Fibroblast of skin of right biceps (primary cell): ENCODE measurements at places on chromosomes 5 and 9.

GRCh38 chr5:15376803-15377202, 123.2 kb upstream of the FBXL7 start:
- DNase-seq, result no peak

DNA sequence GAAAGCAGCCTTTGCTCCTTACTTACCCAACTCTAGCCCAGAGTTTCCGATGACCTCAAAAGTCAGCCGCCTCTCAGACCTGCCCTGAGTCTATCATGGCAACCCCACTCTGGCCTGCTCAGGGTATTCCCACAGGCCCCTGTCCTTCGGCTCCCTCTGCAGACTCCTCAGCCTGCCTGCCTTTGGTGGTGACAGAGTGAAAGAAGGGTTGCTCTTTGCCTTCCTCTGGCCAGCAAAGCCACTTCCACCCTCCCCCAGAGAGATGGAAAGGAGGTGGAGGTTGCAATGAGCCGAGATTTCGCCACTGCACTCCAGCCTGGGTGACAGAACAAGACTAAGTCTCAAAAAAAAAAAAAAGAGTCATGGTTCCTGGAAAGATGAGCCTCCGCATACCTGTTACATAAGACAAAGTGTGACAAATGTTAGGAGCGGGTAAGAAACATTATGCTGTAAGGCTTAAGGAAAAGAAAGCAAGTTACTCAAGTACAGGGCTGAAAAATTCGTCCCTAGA, 2.3 kb upstream of the SMIM33 start:
- DNase-seq, result no peak

DNA sequence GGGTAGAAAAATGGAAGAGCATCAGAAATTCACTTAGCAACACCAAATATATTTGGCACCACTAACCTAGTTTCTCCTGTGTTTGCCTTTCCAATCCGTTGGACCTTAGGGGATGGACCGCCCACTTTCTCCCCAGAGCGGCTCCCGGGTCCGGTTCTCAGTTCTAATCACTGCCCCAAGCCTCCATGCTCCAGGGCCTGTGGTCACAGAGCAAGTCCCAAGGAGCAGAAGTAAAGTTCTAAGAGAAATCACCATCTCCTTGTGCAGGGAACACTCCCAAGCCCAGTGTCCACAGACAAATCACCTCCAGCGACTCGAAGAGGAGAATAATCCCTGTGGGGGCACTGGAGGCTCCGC, 728 bp upstream of the SLC1A1 start:
- DNase-seq, result no peak

- no peak for DNase-seq
Measured at GRCh38 chr5:180154821-180155364, 54.1 kb downstream of the RASGEF1C start.

GRCh38 chr9:132365986-132366385, 11.2 kb upstream of the SETX start:
- DNase-seq, result no peak

GRCh38 chr5:14793851-14794250, 77.7 kb downstream of the ANKH start:
- DNase-seq, result no peak

DNA sequence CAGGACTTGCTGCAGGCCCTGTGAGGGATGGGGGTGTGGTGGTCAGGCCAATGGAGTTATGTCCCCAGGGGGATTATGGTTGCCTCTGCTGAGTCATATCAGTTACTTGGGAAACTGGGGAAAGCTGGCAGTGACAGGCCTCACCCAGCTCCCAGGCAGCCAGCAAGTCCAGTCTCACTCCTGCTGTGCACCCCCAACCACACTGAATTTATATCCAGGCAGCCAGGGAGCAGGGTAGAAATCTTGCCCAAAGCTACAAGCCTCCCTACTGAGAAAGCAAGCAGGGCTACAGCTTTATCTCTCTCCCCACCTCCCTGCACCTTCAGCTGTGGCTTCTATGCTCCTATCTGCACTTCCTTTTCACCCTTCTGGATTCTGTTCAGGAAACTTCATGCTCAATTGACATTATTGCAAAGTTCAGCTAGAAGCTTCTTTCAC, 2076.0 kb upstream of the CDH9 start:
- no peak for DNase-seq

GRCh38 chr5:95285409-95285755, 488 bp upstream of the MCTP1 start:
- peak; percentile 4 for DNase-seq

DNA sequence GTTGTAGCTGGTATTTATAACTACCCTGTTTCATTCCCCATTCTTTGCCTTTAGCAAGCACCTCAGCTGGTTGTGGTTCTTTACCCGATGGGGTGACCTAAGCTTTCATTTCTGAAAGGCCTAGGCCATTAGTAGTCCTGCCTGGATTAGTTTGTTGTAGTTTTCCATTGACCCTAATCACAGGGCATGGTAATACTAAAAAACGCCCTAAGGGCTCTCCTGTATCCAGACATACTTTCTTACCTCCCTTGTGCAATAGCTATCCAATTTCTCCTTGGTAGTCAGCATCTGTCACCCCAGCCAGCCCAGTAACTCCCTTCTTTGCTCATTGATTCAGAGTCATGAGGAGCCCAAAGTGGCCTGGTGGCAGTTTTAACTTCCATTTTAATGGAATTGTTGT, 24.0 kb downstream of the TMOD1 start:
- no peak for DNase-seq

- DNase-seq, result no peak
Measured at GRCh38 chr5:961002-961710, 47.4 kb upstream of the NKD2 start.

- DNase-seq, result no peak
Measured at GRCh38 chr5:115050866-115051265, 118.8 kb downstream of the TRIM36 start.

DNA sequence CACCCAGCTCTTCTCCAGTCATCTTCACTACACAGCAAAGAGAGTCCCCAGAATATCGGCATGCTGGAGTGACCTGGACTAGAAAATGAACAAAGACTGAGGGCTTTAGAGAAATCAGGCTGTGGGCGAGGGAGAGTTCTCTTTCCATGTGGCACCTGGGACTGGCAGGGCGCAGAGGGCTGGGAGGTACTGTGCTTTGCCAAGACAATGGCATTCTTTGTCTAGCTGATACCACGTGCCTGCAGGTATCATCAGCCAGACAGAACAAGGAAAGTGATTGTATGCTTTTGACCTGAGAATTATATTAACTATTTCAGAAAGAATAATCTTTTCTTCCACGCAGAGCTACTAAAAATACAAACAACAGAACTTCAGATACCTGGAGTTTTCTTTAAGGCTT, 30.5 kb downstream of the DDX31 start:
- no peak for DNase-seq

DNA sequence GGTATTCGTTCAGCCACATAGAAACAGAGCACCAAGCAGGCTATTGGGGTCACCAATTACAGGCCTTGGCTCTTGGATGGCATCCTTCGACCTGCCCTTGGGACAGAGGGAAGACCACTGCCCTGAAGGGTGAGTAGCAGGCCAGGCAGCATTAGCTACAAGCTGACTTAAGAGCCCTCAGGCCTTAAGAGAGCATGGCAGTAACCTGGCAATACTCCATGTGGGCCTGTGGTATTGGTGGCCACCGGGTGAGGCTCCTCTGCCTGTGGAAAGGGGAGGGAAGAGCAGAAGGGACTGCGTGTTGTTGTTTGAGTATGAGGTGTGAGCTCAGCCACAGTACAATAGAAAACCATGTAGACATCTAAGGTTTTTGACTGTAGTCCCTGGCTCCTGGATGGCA, 170.6 kb downstream of the MCTP1 start:
- DNase-seq, result no peak

- peak; percentile 27 for DNase-seq
Measured at GRCh38 chr5:174323878-174324281, 278.4 kb downstream of the NSG2 start.

DNA sequence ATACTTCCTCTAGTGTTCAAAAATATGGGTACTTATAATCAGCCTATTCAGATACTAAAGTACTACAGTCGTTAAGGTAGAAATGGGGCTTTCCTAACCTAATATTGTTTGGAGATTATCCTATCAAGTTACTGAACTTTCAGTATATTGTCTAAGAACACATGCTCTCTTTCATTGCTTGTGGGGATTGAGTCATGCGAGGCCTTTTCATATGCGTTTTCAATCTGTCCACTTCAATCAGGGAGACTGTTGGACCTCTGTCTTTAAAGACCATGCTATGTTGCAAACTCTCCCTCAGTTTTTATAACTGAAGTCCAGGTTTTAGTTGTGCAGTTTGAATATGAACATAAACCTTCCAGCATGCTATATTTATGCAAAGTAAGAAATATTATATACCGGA, 15.0 kb downstream of the PRR16 start:
- peak; percentile 34 for DNase-seq
